Renal pelvis (tissue), 12 donors: ENCODE measurements at places on chromosomes 1 and 21.

DNA sequence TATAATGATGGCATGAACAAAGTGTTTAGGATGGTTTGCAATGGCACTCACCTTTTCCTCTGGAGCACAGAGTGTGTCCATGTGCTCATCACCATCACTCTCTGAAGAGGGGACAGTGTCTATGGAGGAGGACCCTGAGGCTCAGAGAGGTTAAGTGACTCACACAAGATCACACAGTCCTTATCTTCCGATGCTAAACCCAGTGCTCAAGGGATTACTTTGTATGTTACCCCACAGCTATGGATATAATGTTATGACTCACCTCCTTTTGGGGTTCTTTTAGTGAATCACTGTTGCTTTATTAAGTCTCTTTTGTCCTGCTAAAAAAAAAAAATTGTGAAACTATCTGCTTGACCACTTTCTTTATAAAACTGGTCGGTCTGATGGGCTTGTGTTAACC lies 67.6 kb downstream of the TENT5C start:
- DNase-seq = no peak

DNA sequence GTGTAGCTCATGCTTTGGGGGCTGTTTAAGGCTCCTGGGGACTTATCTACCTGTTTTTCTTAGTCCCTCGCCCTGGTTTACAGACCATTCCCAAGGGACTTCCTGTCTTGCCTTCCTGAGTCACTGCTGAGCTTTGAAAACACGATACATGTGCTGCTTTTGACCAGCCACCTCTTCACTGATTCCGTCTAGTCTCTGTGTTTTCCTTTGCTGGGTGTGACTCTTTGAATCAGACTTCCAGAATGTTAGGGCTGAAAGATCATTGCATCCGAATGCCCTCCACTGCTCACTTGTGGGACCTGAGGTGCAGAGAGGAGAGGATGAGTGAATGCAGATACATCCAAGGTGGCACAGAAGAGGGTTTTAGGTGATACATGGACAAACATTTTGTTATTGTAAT lies 35.4 kb upstream of the CITED4 start:
- DNase-seq = no peak

DNA sequence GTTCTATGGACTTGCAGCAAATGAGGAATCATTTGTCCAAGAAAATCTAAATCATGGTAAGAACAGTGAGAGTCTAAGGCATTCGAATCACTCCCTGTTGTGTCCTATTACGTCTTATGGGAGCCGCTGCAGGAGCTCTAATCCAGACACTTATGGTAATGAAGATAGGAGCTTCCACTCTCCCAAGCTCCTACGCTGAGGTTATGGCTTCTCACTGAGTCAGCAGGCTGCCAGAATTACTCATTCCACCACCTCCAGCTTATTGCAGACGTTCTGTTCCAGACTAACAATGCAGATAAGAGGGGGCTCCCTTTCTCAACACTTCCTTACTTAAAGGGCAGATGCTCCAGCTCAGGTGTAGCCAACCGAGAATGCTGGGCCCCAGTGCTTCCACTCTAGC lies 212.6 kb downstream of the GREM2 start:
- no peak for DNase-seq

DNA sequence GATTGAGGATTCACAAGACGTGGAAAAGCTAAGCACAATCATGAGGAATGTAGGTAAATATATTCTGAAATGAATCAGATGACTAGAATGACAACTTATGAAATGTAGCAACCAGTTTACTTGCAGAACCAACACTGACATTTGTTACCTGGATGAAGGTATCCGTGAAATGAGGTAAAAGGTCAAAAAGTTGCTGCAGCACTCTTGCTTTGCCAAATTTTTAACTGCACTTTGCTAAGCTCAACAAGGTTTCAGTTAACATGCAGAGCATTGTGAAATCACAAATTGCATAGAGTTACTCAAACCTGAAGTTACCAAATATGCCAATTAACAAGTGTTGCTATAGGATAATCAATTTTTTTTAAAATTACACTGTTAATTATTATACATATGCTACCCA lies 1280.1 kb downstream of the KCNT2 start:
- DNase-seq = no peak
